K562 (cell line): ENCODE measurements at places on chromosomes 3 and 15. TPM values are rescaled to one million over a fixed set of nuclear protein-coding genes. Genes with fewer than 3 reads are reported as not detected.
A peak's percentile ranks its signal among the peaks of the same experiment; 100 is the strongest.

GRCh38 chr3:15723624-15723884 is 74.2 kb downstream of the ANKRD28 start:
- H3K4me1 ChIP-seq = no peaks in the 10 kb centered on the region
- peaks cover 56% of the 10 kb centered on the region for H3K36me3 ChIP-seq
- no peak for DNase-seq
- H3K27ac ChIP-seq = no peak overlapping the region
- no peaks in the 10 kb centered on the region for H3K27me3 ChIP-seq
- H3K4me3 ChIP-seq = no peak overlapping the region

DNA sequence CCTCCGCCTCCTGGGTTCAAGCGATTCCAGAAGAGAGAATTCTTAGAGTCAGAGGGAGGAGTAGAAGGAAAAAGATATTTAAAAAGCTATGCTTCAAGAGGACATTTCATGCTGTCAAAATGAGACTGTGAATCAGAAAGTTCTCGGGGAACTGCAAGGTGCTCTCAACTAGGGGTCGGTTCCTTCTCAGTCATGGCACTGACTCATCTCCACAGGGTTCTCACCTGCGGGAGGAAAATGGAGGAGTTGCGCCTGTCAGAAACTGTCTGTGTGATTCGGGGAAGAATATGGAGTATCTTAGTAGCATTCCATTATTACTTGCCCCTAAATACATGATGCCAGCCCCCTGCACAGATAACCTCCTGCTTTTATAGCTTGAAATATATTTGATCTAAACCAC is 47.4 kb downstream of the APH1B start:
- no peak overlapping the region for H3K27ac ChIP-seq
- H3K27me3 ChIP-seq = no peaks in the 10 kb centered on the region
- H3K4me1 ChIP-seq = peaks cover 6% of the 10 kb centered on the region
- H3K4me3 ChIP-seq = no peak overlapping the region

DNA sequence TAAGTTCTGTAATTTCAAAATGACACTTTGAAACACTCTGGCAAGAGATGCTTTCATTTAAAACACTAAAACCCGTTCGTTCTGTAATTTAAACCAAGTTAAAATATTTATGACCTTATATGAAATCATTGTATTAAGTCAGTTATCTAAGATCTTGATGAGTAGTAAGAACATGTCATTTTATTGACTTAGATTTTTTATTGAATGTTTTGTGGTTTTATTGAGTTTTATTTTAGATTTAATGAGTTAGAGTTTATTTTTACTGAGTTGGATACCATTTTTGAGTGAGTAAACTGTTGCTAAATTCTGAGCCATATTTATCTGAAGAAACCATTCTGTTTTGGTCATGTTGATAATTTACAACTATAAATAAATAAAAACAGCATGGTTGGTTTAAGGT is 94.3 kb downstream of the PPARG start:
- no peaks in the 10 kb centered on the region for H3K4me1 ChIP-seq
- no peaks in the 10 kb centered on the region for H3K27me3 ChIP-seq
- no peak overlapping the region for H3K4me3 ChIP-seq

- no peaks in the 10 kb centered on the region for H3K27me3 ChIP-seq
- no peak for DNase-seq
- peak overlapping the region; percentile 83; the same call in 2 of the 3 replicates for H3K27ac ChIP-seq
- peaks cover 49% of the 10 kb centered on the region for H3K4me1 ChIP-seq
These were observed 4.2 kb upstream of the FAM131A start for GRCh38 chr3:184333190-184333589.

DNA sequence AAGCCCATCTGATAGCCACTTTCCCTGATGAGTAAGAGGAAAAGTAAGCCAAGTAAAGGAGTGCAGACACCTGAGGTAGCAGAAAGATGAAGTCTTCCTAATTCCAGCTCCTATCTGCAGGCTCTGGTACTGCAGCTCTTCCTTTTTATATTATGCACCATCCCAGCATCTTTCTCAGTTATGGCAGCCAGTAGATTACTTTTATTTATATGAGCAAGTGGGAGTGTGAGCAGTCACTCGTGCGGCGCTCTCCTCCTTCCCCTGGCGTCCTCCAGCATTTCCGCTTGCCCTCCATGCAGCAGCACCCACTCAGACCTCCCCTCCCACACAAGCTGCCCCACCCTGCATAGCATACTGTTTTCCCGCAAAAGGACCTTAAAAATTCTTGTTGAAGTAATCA is 465.9 kb upstream of the DPPA4 start:
- DNase-seq = no peak
- H3K27ac ChIP-seq = no peak overlapping the region
- H3K27me3 ChIP-seq = no peaks in the 10 kb centered on the region

DNA sequence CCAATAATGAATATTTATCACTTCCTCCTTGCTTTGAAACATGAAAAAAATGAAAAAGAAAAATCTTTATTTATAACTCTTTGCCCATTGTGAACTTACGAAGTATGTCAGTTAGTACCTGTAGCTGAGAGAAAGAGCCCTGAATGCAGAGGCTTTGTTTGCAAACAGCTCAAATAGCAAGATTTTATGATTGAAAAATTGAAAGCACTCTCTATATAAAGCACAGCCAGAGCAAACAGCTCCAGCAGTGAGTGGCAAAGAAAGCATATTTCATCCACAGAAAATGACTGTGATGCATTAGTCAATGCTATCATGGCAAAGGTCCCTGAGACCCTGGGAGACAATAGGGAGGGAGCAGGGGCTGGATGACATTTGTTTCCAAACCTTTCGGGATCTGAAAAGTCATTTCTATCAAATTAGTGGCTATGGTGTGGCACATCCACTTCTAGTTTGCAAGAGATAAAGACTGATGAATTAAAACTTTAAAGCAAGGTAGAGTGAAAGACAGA is 576.1 kb downstream of the OTOL1 start:
- H3K4me1 ChIP-seq = no peaks in the 10 kb centered on the region
- H3K27me3 ChIP-seq = no peaks in the 10 kb centered on the region
- DNase-seq = no peak
- H3K36me3 ChIP-seq = no peaks in the 10 kb centered on the region
- H3K27ac ChIP-seq = no peak overlapping the region
- H3K4me3 ChIP-seq = no peak overlapping the region

The LEKR1 gene
- total RNA-seq = 0.98 and 1.4 TPM in 2 replicates

- no peaks in the 10 kb centered on the region for H3K4me1 ChIP-seq
- H3K27ac ChIP-seq = no peak overlapping the region
- no peak for DNase-seq
- H3K36me3 ChIP-seq = no peaks in the 10 kb centered on the region
These were observed 59.2 kb downstream of the RFX7 start for GRCh38 chr15:56184516-56184915.

- H3K4me3 ChIP-seq = no peak overlapping the region
- H3K4me1 ChIP-seq = no peaks in the 10 kb centered on the region
- DNase-seq = no peak
- H3K36me3 ChIP-seq = no peaks in the 10 kb centered on the region
- H3K27me3 ChIP-seq = no peaks in the 10 kb centered on the region
These were observed 125.2 kb upstream of the PHLDB2 start for GRCh38 chr3:111733856-111734255.

DNA sequence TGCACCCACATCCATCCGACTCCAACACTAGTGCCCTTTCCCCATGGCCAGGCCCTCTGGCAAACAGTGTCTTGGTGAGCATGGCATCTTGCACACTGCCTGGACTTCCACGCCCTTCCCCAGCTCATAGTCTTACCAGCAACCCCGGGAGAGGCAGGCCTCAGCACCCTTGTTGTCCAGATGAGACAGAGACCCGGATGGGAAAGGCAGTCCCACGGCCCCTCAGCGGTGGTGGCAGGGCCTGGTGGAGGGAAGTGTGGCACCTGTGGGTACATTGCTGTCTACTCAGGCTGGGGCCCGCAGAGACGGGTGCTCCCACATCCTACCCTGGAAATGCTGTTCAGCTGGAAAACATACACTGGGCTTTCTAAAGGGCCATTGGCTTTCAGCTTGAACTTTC is 28.4 kb downstream of the HDAC11 start:
- H3K27me3 ChIP-seq = peaks cover 20% of the 10 kb centered on the region
- H3K36me3 ChIP-seq = no peaks in the 10 kb centered on the region
- no peak for DNase-seq
- no peak overlapping the region for H3K27ac ChIP-seq

The CHAC1 gene
- 29.6 and 33.3 TPM in 2 replicates for total RNA-seq

GRCh38 chr15:101026656-101027272 is 107.6 kb downstream of the LRRK1 start:
- no peak for DNase-seq
- no peak overlapping the region for H3K4me3 ChIP-seq
- H3K36me3 ChIP-seq = no peaks in the 10 kb centered on the region
- no peak overlapping the region for H3K27ac ChIP-seq

The CHDH gene
- total RNA-seq = 0.89 and 1.4 TPM in 2 replicates
